Frontal cortex (tissue), 4 donors: ENCODE measurements at places on chromosomes 13 and 19. TPM values are rescaled to one million over a fixed set of nuclear protein-coding genes. Genes with fewer than 3 reads are reported as not detected.
A peak's percentile ranks its signal among the peaks of the same experiment; 100 is the strongest.

GRCh38 chr13:36369268-36370107 lies 23.3 kb upstream of the SPART start:
- no peak for DNase-seq

- DNase-seq, result no peak
These were observed 4.1 kb upstream of the ARL11 start for GRCh38 chr13:49624229-49624628.

ELSPBP1 gene
- total RNA-seq, result not detected

C19orf73 gene
- 1.2 TPM for total RNA-seq

ZNF681 gene
- 21.6 TPM for total RNA-seq

DNA sequence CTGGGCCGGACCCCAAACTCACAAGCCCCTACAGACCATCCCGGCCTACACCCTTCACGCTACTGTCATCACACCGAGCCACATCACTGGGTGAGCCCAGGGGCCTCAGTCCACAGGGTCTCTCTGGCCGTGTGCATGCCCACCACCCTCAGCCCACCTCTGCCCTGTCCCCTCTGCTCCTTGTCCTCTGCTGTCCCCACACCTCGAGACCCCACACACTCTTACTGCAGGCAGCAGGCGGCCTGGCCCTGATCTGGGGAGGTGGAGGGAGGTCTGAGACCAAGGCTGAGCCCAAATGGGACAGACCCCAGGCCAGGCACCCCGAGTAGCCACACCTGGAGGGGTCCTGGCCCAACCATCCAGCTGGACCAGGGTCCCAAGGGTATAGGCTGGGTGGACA lies 35.2 kb downstream of the PEPD start:
- no peak for DNase-seq

DNA sequence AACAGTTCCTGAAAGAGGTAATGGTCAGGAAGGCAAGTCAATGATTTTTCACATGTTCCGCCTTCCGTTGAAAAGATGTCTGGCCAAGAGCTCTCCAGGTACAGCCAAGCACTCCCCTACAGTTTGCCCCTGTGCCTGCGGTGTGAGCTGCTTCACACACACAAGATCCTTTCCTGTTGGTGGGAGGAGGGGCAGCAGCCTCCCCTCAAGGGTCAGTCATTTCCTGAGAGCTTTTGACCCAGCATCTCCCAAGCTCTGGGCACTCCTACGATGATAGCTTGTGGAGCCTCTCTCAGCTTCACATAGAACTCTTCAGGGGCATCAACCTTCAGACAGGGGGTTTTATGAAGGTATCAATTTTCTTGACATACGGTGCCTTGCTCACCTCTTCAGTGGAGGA lies 86.9 kb downstream of the DOCK9 start:
- DNase-seq, result no peak

GRCh38 chr13:110062077-110062776 lies 244.7 kb downstream of the COL4A1 start:
- no peak for DNase-seq

DNA sequence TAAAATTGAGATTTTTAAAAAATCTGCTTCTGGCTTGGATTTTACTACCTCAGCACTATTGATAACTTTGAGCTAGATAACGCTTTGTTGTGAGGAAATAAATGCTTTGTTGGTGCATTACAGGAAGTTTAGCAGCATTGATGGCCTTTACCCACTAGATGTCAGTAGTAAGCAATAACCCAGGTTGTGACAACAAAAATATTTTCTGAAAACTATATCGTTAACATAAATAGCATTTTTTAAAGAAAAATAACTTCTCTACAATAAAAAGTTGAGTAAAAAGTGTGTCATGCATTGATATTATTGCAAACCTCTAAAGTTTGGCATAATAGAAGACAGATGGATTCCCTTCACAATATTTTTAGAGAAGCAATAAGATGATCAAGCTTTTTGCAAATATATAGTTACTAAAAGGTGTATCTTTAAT lies 1246.5 kb downstream of the UQCRFS1 start:
- no peak for DNase-seq

DNA sequence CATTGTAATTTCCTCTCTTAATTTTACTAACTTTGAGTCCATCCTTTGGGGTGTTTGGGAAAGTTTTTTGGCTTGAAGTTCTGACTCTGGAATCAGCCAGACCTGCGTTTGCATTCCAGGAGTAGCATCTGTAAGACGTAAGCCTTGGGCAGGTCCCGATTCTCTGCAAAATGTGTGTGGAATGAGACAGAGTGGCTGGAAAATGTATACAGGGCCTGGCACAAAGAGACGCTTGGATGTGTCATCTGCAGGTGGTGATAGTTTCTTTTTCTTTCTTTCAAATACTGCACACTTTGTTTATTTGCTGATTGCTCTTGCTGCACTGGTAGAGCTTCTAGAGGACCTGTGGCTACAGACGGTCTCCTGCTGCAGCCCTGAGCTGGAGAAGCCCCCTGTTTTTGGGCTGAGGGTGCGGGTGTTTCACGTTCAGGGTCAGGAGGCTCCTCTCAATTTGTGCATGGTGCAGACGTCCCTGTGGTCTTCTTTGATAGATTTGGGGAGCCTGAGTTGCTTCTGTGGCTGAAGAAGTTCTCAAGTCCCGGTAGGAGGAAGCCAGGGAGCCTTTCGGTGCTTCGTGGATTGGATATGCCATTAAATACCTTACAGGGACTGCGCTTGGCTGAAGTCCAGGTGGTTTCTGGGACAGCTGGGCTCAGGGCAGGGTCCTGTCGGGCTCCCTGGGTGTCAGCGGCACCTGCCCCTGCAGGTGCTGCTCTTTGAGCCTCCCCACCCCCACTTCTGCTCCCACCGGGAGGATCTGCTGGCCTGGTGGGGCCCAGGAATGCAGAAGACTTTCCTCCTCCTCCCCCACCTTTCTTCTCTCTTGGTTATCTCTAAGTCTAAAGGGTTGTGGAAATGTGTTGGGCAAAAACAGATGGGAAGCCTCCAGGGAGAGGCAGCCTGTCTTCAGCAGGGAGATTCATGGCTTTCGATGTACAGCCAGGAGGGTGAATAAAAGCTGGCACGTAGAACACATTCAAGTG lies 44.0 kb upstream of the GAS6 start:
- no peak for DNase-seq

GRCh38 chr13:26847281-26847680 lies 86.7 kb upstream of the GPR12 start:
- DNase-seq, result no peak

KLK11 gene
- not detected for total RNA-seq

C19orf67 gene
- total RNA-seq, result not detected

- no peak for DNase-seq
These were observed 822 bp upstream of the ZNF274 start for GRCh38 chr19:58181902-58182576.

DNA sequence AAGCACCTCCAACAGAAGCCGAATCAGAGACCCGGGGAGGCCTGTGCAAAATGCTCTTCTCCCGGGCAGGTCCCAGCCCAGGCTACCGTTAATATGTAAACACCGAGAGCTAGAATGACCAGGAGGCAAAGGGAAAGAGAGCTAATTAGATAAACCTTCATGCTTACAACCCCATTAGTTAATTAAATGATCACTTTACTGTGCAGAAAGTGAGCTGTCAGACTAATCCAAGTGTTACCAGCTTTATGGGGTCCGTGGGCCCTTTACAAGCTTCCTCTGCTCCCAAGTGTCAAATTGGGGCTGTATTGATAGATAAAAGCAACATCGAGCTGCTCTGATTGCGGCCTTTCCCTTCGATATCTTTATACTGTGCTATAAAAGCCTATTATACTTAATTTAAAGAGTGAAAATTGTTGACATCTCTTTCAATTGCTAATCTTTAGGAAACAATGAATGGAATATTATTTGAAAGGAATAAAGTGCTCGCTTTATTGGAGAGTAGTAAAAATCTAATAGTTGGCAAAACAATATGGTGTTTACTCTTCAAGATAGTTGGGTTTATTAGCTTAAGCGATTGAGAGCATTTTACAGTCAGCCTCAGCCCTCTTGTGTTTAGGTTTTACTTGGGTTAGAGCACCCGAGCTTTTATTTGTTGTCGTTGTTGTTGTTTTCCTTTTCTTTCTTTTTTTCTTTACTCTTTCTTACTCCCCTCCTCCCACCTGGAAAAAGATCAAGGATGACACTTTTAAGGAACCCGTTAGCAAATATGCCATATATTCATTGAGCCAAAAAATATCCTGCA lies 189.3 kb upstream of the GPR12 start:
- no peak for DNase-seq

GRCh38 chr13:107069108-107069776 lies 501.3 kb upstream of the ARGLU1 start:
- no peak for DNase-seq

DNA sequence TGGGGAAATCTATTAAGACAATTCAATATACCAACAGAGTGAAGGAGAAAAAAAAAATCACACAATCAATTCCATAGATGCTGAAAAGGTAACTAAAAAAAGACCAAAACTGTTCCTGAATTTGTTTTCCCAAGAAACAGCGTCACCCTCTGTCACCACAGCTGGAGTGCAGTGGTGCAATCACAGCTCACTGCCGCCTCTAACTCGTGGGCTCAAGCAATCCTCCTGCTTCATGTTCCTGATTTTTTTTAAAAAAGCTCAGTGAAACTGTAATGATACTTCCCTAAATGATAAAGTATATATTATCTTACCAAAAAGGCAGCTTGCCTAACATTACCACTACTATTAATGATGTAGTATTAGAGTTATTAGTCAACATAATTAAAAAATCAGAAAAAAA lies 19.6 kb upstream of the ZFP14 start:
- no peak for DNase-seq

NR1H2 gene
- total RNA-seq, result 15.1 TPM

MIA gene
- total RNA-seq, result not detected

DNA sequence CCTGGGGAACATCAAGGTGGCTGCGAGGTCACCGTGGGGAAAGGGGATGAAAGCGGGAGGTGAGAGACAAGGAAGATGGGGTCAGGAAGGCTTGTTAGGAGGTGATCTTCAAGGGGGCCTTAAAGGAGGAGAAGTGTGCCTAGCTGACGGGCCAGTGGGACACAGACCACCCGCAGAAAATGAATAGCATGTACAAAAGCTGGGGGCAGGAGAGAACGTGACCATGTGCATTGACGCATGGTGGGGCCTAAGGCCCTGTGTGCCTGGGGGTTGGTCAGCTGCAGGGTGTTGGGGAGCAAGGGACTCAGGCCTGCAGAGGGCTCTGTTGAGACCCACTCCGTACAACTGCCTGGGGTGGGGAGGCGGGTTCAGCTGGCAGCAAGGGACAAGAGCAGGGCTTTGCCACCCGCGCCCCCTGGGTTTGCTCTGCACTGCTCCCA lies 5.9 kb downstream of the RAB8A start:
- DNase-seq, result no peak

CEBPA gene
- total RNA-seq, result 1.6 TPM

GRCh38 chr13:97640268-97640667 lies 206.3 kb downstream of the RAP2A start:
- no peak for DNase-seq

- DNase-seq, result no peak
These were observed 113.1 kb downstream of the ABCC4 start for GRCh38 chr13:95188128-95188527.

DNA sequence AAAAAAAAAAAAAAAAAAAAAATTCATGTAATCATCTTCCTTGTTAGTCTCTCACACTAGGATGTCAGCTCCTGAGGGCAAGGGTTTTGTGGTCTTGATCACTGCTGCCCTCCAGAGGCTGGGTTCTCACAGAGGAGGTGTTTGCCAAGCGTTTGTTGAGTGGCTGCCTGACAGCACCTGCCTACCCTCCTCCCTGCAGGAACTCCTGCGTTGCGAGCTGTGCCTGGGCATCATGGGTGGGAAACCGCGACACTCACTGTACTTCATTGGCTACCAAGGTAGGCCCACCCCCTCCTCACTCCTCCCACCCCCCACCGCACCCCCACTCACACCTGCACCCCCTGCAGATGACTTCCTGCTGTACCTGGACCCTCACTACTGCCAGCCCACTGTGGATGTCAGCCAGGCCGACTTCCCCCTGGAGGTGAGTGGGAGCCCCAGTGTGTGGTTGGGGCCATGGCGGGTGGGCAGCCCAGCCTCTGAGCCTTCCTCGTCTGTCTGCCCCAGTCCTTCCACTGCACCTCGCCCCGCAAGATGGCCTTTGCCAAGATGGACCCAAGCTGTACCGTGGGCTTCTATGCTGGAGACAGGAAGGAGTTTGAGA lies 8.1 kb downstream of the ATG4D start:
- peak; percentile 39 for DNase-seq
